ENCODE measurements at places on chromosomes 1 and 21.
A peak's percentile ranks its signal among the peaks of the same experiment; 100 is the strongest.

DNA sequence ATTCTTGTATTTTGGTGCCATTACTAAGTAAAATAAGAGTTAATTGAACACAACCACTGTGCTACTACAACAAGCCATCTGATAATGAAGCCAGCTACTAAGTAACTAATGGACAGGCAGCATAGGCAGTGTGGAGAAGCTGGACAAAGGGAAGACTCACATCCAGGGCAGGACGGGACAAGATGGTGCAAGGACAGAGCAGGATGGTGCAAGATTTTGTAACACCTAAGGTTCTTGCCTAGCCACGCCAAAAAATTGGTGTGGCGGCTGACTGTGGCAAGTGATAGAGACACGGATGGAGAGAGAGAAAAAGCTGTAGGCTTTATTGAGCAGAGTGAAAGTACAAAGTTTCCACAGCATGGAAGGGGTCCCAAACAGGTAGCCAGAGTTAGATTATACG lies 114.0 kb upstream of the VANGL1 start:
- no peak for DNase-seq

GRCh38 chr1:235098547-235098946 lies 30.1 kb downstream of the TOMM20 start:
- no peak for DNase-seq

GRCh38 chr1:156814571-156815260 lies 1.9 kb downstream of the SH2D2A start:
- no peak for DNase-seq

- DNase-seq: no peak
Measured at GRCh38 chr1:223733898-223734852, 21.8 kb downstream of the CAPN2 start.

GRCh38 chr1:206930210-206930798 lies 8.6 kb upstream of the FCMR start:
- peak; percentile 60 for DNase-seq

- no peak for DNase-seq
Measured at GRCh38 chr1:10440305-10440704, 9.5 kb upstream of the CORT start.
